Panc1 (cell line): ENCODE measurements at places on chromosomes 1 and 21. TPM values are rescaled to one million over a fixed set of nuclear protein-coding genes. Genes with fewer than 3 reads are reported as not detected.

The FAAP20 gene
- 177 TPM for total RNA-seq

The HES2 gene
- total RNA-seq = 11.1 TPM

The IARS2 gene
- total RNA-seq = 106 TPM

The ACTL8 gene
- total RNA-seq = not detected

The LGR6 gene
- 0.08 TPM for total RNA-seq

The ADORA1 gene
- total RNA-seq = 8.5 TPM

The SPRR5 gene
- total RNA-seq = not detected

The IL20 gene
- total RNA-seq = not detected

The ZSWIM5 gene
- total RNA-seq = 7.9 TPM

The CGN gene
- 10.2 TPM for total RNA-seq
